ENCODE measurements at places on chromosomes 13 and 19.

- DNase-seq = no peak
Observed at GRCh38 chr13:51525567-51526167, 58.6 kb upstream of the WDFY2 start.

DNA sequence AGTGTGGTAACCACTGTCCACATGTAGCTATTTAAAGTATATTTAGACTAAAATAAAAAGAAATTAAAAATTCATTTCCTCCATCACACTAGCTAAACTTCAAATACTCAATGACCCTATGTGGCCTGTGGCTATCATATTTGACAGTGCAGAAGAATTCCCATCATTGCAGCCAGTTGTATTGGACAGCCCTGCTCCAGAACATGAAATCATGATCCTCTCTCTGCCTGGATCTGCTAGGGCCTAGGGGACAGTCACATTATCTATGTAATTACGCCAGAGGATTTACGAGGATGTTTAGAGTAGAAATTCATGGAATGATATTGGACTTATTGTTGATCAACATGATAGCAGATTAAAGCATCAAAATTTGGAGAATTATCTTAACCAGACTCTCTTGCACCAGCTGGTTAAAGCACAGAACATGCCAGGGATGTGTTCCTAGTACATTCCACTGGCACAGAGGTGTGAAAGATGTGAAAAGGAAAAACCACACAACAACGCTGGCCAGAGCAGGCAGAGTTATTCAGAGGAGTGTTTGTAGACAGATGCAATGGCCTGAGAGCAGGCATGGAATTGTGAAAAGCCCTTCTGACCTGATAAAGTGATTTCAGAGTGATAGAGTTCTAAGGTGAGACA is 108.9 kb upstream of the STARD13 start:
- DNase-seq = no peak

GRCh38 chr13:111483621-111483987 is 163.2 kb downstream of the TEX29 start:
- no peak for DNase-seq

- DNase-seq = no peak
Observed at GRCh38 chr19:56837492-56838023, 3.0 kb downstream of the PEG3 start.

GRCh38 chr19:23241419-23241818 is 8.8 kb downstream of the ZNF724 start:
- DNase-seq = no peak
